ENCODE measurements at places on chromosomes 1 and 21.

- DNase-seq = no peak
These were observed 620.5 kb upstream of the PKN2 start for GRCh38 chr1:88063605-88064004.

GRCh38 chr1:170377896-170378634 lies 153.9 kb upstream of the GORAB start:
- DNase-seq = no peak

DNA sequence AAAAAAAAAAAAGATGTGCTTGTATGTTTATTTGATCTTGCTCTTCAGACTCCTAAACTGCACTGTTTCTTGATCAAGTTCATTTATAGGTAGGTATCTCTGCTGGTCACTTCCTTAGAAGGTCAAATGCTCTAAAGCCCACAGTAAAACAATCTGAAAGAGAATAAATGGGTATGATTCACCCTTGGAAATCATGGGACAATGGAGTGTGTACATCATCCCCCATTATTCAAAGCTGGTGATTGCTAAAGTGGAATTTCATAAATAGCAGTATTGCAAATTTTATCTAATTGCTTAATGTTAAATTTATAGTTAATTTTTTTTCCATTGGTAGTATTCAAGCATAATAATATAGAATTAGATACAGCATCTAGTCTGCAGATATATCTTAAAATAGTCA lies 53.4 kb downstream of the MIER1 start:
- DNase-seq = no peak

DNA sequence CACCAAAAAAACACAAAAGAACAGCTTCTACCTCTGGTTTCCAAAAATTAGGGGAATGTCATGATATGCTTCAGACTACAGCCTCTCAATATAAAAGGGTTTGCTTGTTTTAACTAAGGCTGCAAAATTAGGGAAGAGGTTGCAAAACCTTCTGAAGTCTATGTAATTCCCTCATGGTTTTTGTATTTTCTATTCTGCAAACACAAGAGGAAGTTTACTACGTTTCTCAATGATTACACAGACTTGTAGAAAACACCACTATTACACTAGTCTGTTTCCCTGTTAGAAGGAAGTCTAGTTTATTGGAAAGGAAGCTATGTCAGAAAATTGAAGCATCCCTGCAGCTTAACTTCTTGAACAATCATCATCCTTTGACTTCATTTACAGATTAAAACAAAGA lies 229.7 kb upstream of the FMN2 start:
- DNase-seq = no peak

GRCh38 chr1:175033953-175034352 lies 10.7 kb upstream of the MRPS14 start:
- no peak for DNase-seq

DNA sequence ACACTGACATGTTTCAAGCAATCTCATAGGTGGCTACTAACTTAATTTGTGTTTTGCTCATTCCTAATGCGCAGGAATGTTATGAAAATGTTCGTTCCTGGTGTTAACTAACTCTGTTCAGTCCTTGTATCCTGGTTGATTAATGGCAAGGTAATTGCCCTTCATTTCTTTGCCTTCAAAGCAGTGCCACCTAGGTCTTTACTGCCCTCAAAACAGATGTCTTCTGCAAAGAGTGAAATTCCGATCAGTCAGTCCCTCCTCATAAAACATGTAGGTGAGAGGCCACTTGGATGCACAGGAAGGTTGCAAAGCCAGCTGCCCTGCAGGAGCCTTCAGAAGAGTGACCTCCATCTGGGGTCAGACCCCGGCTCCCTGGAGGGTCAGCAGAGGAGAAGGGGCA lies 179.4 kb downstream of the KIF26B start:
- no peak for DNase-seq

DNA sequence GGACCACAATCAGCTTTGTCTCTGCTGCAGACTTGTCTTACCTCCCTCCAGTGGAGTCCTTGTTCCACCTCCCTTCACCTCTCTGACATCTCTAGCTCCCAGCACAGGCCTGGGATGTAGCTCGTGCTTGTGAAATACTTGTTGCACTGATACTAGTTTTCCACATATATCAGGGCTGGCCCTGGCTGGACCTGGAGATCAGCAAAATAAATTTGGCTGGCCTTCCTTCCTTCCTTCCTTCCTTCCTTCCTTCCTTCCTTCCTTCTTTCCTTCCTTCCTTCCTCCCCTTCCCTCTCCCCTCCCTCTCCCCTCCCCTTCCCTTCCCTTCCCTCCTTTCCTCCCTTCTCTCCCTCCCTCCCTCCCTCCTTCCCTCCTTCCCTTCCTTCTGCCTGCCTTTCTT lies 196.5 kb downstream of the HIVEP3 start:
- DNase-seq = no peak

DNA sequence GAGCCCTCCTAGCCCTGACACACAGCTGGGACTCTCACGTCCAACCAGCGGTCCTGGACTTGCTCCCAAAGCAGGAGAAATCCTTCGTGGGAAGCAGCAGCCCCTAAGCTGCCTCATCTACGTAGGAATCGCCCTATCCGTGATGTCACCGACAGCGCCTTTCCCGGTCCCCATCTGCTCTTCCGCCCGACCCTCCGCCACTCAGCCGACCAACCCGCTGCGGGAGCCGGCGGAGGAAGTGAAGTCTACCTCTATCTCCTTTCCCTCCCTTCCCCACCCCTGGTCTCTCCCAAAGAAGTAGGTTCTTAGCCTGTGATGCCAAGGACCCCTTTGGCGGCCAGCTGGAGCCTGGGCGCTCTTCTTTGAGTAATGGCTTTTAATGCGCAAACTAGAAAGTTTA lies 272.1 kb downstream of the FAM72C start:
- no peak for DNase-seq

GRCh38 chr1:51679435-51679834 lies 62.5 kb downstream of the OSBPL9 start:
- no peak for DNase-seq

GRCh38 chr1:10444795-10445397 lies 4.9 kb upstream of the CORT start:
- DNase-seq = no peak

- DNase-seq = no peak
These were observed 21.5 kb downstream of the GON4L start for GRCh38 chr1:155835548-155835947.
